Heart left ventricle (tissue), 16 donors: ENCODE measurements at places on chromosomes 1 and 21. TPM values are rescaled to one million over a fixed set of nuclear protein-coding genes. Genes with fewer than 3 reads are reported as not detected.

The SMCP gene
- not detected for total RNA-seq

The NCAM2 gene
- 3.8 TPM for total RNA-seq

The PKNOX1 gene
- 7.6 TPM for total RNA-seq

The PPM1J gene
- 11.5 TPM for total RNA-seq

The C8B gene
- total RNA-seq = not detected

The UQCRHL gene
- total RNA-seq = 2.0 TPM

DNA sequence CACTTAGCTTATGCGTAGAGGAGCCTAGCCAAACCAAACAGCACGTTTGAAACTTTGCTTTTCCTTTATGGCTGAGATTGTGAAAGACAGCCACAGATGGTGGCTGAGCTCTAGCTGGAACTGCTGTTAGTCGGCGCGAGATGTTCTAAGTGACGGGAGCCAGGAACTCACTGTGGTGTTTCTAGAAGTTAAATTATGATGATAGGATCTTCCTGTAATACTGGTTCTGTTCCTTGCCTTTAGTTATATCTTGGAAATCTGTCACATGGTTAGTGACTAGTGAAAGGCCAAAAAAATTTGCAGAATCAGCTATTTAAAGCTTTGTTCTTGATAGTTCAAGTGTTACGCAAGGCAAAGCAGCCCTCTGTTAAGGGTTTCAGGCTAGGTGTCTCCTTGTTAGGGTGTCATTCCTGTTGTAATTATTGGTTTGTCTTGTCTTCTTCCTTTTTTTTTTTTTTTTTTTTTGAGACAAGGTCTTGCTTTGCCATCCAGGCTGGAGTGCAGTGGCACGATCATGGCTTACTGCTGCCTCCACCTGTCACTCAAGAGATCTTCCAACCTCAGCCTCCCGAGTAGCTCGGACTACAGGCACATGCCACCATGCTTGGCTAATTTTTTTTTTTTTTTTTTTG, 22.6 kb downstream of the AK4 start:
- H3K27ac ChIP-seq = no peak overlapping the region
- no peaks in the 10 kb centered on the region for H3K27me3 ChIP-seq
- DNase-seq = no peak
- no peaks in the 10 kb centered on the region for H3K36me3 ChIP-seq

DNA sequence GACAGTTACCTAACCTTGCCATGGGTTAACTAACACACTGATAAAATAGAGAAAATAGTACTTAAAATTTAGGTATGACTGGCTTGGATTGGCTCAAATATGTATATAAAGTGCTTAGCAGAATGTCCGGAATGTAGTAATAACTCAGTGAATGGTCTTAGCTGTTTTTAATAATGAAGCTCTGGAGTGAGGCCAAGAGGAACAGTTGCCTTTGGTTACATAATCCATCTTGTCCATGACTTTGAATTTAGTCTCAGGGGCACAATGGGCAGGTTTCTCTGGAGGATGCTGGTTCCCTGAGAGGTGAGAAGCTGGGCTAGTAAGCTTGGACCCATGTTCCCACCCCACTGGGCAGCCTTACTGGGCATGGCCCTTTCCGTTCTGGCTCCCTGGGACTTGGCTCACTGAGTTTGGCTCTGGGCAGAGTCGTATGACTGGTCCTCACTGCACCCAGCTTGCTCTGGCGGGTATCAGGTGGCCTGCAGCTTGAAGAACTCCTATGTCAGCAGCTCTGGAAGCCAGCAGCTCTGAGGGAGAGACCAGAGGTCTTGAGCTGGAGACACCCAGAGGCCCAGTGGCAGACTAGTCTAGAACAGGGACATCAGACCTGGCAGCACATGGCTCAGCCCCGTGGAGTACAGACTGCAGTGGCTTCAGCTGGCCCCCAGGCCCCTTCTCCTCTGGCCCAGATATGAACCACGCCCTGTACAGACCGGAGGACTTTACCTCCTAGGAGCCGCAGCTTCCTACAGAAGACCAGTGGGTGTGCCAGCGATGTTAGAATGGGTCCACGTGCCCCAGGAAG, 40.4 kb downstream of the TENT5C start:
- no peak overlapping the region for H3K27ac ChIP-seq
- H3K4me3 ChIP-seq = no peak overlapping the region
- DNase-seq = no peak

DNA sequence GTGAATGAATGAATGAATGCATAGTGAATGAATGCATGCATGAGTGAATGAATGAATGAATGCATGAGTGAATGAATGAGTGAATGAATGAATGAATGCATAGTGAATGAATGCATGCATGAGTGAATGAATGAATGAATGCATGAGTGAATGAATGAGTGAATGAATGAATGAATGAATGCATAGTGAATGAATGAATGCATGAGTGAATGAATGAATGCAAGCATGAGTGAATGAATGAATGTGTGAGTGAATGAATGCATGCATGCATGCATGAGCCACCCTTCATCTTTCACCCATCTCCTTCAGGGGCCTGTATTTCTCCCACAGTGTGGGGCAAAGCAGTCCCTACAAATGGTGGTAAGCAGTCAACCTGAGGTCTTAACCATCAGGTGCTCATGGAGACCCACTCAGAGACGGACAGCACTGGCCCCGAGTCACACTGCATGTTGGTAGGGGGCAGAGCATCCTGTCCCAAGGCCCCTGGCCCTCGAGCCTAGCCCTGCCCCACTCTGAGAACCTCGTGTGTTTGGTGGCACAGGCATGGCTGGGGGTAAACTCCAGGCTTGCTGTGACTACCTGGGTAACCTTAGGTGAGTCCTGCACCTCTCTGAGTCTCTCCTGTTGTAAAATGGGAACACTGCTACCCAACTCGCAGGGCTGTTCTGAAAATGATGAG, 28.0 kb upstream of the PAX7 start:
- no peak overlapping the region for H3K27ac ChIP-seq
- no peak for DNase-seq
- peaks cover 9% of the 10 kb centered on the region for H3K27me3 ChIP-seq
- no peaks in the 10 kb centered on the region for H3K4me1 ChIP-seq

- no peaks in the 10 kb centered on the region for H3K4me1 ChIP-seq
- DNase-seq = no peak
- H3K27ac ChIP-seq = no peak overlapping the region
- H3K36me3 ChIP-seq = no peaks in the 10 kb centered on the region
- H3K4me3 ChIP-seq = no peak overlapping the region
- no peaks in the 10 kb centered on the region for H3K27me3 ChIP-seq
These were observed 99.0 kb downstream of the NGF start for GRCh38 chr1:115239148-115239422.

DNA sequence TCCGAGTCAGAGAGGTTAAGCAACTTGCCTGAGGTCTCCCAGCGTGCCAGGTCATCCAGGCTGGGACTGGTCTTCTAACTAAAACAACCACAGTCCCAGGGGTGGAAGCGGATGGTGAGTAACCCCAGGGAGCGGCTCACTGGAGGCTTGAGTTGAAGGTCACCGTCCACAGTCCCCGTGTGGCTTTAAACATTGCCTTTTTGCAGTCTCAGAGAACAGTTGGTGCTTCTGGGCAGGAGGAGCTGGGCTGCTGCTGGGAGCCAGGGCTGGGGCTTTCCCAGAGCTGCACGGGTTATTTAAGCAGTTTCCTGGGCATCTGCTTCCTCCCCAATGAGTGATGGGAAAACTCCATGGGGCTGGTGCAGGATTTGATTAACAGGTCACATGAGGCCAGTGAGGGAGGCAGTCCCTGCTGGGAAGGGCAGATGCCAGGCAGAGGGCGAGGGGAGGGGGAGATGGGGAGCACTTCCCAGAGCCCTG, 12.3 kb downstream of the ARHGEF10L start:
- H3K27me3 ChIP-seq = no peaks in the 10 kb centered on the region
- DNase-seq = no peak
- no peak overlapping the region for H3K4me3 ChIP-seq

DNA sequence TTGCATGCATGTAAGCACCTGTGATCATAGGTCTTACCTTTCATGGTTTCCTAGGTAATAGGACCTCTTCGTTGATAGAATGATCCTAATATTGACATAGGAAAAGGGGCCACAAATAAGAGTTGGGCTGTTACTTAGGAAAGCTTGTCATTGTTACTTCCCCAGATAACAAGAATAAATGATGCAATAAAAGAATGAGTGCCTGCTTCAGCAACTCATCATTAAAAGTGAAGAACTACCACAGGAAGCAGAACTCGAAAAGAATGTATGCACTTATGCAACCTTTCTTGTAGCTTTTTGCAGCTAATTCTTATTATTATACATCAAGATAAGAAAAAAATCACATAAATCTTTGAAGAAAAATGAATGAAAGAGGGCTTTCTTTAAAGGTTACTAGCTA, 548.6 kb downstream of the LTN1 start:
- no peak overlapping the region for H3K4me3 ChIP-seq
- H3K27ac ChIP-seq = no peak overlapping the region
- no peaks in the 10 kb centered on the region for H3K4me1 ChIP-seq
- no peaks in the 10 kb centered on the region for H3K27me3 ChIP-seq
- H3K36me3 ChIP-seq = no peaks in the 10 kb centered on the region

GRCh38 chr1:161777261-161777660, 11.1 kb downstream of the ATF6 start:
- no peak overlapping the region for H3K4me3 ChIP-seq
- peaks cover 25% of the 10 kb centered on the region for H3K36me3 ChIP-seq
- H3K4me1 ChIP-seq = peaks cover 35% of the 10 kb centered on the region
- H3K27me3 ChIP-seq = no peaks in the 10 kb centered on the region
- DNase-seq = no peak

DNA sequence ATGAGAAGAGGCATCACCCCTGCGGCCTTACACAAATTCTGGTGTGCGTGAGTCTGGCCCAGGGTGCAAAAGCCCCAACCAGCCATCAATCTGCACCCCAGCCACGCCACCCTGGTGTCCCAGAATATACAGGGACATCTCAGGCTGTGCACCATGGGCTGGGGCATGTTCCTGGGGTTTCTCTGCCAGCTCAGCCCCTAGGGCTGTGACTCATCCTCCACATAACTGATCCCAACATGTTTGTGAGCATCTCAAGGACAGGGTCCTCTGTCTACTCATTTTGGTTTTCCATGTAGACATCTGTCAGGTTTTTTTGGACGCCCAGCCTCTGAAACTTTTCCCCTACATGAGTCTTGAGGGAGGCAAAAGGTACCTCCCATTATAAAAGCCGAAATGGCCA, 511 bp downstream of the ZNF683 start:
- H3K27ac ChIP-seq = no peak overlapping the region
- no peaks in the 10 kb centered on the region for H3K27me3 ChIP-seq
- no peaks in the 10 kb centered on the region for H3K4me1 ChIP-seq
- H3K36me3 ChIP-seq = no peaks in the 10 kb centered on the region
- no peak for DNase-seq

GRCh38 chr1:47216278-47217059, 15.6 kb downstream of the TAL1 start:
- H3K27ac ChIP-seq = no peak overlapping the region
- H3K27me3 ChIP-seq = no peaks in the 10 kb centered on the region
- DNase-seq = no peak
- H3K4me1 ChIP-seq = peaks cover 7% of the 10 kb centered on the region
- no peak overlapping the region for H3K4me3 ChIP-seq

DNA sequence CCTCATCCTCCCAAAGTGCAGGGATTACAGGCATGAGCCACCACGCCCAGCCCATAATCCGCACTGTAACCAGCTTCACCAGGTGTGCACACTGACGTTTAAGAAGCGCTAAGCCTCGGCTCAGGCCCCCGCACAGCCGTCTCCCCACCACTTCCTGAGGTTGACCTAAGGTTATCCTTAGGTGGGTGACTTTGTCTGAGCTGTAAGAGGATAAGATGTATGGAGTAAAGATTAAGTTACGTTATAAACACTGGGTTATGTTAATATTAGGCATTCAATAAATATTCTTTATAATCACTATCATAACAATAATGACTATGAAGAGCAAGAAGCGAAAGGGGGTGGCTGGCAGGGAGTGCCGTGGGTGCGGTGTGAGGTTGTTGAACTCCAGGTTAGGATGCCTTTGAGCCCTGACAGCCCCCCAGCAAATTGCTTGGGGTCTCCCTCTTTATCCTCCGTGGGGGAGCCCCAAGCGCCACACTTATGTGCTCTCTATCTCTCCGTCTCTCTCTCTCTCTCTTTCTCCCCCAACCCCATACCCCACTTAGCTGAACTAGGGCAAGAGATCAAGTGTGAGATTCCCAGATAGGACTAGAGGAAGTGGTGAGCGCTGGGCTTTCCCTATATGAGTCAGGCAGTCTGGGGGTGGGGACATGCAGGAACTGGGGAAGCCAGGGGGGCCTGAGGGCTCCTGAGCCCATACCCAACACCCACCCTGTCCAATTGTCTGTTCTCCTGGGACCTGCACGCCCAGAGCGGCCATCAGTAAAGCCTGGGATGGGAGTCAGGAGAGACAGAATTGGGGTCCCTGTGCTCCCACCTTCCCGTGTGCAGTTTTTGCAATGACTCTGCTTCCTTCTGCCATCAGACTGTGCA, 7.6 kb downstream of the EFHD2 start:
- no peaks in the 10 kb centered on the region for H3K36me3 ChIP-seq
- H3K27me3 ChIP-seq = no peaks in the 10 kb centered on the region
- peaks cover 75% of the 10 kb centered on the region for H3K4me1 ChIP-seq

DNA sequence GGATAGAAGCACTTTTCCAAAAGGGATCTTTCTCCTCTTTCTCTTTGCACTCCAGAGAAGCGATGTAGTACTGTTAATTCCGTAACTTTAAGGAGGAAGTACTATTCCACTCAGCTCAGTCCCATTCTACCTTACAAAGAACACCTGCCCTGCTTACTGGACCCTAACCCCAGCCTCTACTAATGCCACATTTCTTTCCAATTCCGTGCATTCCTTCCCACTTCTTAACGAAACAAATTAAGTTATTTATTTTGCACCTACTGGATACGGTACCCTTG, 511 bp downstream of the NDC1 start:
- H3K27me3 ChIP-seq = no peaks in the 10 kb centered on the region
- peak overlapping the region; percentile 88 for H3K4me3 ChIP-seq
- H3K4me1 ChIP-seq = no peaks in the 10 kb centered on the region
- DNase-seq = no peak

DNA sequence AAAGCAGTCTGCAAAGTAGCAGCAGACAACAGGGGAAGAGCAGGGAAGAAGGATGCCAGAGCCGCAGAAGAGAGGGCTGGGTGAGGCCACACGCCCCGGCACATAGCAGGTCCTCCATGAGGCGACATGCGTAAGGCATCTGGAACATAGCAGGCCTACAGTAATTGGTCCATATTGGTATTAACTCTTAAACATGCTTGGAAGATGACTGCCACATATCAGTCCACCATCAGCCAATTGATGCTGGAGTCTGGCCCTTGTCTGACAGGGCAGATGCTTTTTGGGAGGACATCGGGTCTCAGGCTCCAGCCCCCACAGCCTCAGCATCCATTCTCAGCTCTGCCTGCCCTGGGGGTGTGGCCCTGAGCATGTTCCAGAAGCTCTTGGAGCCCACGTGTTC, 93.7 kb downstream of the TAS1R2 start:
- no peaks in the 10 kb centered on the region for H3K36me3 ChIP-seq
- H3K4me3 ChIP-seq = no peak overlapping the region
- H3K27ac ChIP-seq = no peak overlapping the region
- H3K4me1 ChIP-seq = no peaks in the 10 kb centered on the region
- peaks cover 66% of the 10 kb centered on the region for H3K27me3 ChIP-seq

- no peaks in the 10 kb centered on the region for H3K27me3 ChIP-seq
- no peaks in the 10 kb centered on the region for H3K36me3 ChIP-seq
- no peak overlapping the region for H3K27ac ChIP-seq
- DNase-seq = no peak
- no peak overlapping the region for H3K4me3 ChIP-seq
These were observed 6.9 kb upstream of the TRIM62 start for GRCh38 chr1:33188572-33189275.
